Hematopoietic multipotent progenitor cell treated with erythropoietin and hydrocortisone succinate and interleukin-3 and kit ligand, for 6 days (in vitro differentiated cells): ENCODE measurements at places on chromosomes 3 and 15.

DNA sequence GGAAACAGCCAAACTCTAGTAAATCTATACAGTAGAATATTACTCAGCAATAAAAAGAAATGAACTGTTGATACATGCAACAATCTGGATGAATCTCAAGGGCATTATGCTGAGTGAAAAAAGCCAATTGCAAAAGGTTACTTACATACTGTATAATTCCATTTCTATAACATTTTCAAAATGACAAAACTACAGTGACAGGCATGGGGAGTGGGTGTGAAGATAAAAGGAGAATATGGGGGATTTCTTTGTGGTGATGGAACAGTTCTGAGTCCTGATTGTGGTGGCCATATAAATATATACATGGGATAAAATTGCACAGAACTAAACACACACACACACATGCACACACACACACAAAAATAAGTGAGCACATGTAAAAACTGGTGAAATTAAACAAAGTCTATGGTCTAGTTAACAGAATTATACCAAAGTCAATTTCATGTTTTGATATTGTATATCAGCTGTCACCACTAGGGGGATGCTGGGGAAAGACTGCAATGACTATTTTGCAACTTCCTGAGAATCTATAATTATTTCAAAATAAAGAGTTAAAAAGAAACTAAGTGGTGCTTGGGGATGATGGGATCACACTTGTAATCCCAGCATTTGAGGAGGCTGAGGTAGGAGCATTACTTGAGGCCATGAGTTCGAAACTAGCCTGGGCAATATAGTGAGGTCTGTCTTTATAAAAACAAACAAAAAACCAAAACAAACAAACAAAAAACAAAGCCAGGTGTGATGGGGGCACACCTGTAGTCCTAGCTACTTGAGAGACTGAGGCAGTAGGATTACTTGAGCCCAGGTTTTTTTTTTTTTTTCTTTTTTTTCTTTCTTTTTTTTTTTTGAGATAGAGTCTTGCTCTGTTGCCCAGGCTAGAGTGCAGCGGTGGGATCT lies 66.0 kb downstream of the SPTSSB start:
- DNase-seq: peak; percentile 68

DNA sequence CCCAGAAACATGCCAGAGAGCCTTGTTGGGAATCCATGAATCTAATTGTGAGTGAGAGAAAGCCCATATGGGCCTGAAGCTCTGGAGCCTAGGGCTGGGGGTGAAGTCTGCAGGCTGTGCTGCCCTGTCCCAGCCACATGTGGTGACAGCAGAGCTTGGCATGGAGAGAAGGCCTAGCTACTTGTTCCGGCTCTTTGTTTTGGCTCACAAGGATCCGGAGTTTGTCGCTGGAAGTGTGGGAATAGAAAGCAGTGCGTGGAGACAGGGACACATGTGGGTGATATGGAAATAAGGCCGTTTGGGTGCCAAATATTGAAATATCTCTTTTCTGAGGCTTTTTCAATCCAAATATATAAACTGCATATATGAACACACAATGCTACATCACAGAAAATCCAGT lies 78.2 kb downstream of the CLSTN2 start:
- DNase-seq: no peak

DNA sequence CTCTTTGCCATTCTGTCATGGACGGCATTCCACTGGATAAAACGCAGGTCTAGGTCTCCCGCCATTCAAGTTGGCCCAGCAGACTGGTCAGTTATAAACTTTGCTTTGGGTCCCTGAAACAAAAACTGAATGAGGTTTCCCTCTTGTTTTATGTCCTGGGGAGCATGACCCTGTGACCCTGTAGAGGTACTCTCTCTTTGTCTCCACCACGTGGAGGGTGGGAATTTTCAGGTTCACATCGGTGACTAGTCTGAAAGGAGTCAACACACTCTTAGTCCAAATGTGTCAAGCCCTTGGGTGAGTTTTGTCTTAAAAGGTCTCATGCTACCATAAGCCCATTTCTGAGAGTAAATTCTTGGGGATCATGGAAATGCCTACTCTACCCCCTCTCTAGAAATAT lies 139.9 kb downstream of the PLCH1 start:
- no peak for DNase-seq

GRCh38 chr3:46578973-46579755 lies 13.1 kb upstream of the LRRC2 start:
- DNase-seq: peak; percentile 23
